ENCODE measurements at places on chromosomes 3 and 15. TPM values are rescaled to one million over a fixed set of nuclear protein-coding genes. Genes with fewer than 3 reads are reported as not detected.

Gene CPNE4
- total RNA-seq: not detected

Gene PPP1R14D
- total RNA-seq: not detected

Gene OXSR1
- 28.9 TPM for total RNA-seq

Gene DLEC1
- total RNA-seq: not detected

Gene PRR23C
- total RNA-seq: not detected
